CD4-positive, alpha-beta T cell treated with Interleukin-17A for 1 hour (primary cell): ENCODE measurements at places on chromosomes 11 and 22.

DNA sequence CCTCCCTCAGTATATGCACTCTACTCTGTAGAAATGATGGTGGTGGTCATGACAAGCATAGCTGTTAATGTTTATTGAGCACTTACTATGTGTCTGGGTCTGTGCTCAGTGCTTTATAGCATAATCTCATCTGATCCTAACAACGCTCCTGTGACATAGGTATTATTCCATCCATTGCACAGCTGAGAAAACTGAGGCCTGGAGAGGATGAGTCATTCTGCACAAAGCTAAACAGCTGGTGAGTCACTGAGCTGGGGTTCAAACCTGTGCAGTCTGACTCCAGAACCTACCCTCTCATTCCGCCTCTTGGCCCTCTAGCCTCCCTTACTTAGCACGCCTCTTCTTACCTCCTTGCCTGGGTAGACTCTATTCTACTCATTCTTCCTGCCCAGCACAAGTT lies 41.7 kb downstream of the PRDM11 start:
- no peak for DNase-seq

DNA sequence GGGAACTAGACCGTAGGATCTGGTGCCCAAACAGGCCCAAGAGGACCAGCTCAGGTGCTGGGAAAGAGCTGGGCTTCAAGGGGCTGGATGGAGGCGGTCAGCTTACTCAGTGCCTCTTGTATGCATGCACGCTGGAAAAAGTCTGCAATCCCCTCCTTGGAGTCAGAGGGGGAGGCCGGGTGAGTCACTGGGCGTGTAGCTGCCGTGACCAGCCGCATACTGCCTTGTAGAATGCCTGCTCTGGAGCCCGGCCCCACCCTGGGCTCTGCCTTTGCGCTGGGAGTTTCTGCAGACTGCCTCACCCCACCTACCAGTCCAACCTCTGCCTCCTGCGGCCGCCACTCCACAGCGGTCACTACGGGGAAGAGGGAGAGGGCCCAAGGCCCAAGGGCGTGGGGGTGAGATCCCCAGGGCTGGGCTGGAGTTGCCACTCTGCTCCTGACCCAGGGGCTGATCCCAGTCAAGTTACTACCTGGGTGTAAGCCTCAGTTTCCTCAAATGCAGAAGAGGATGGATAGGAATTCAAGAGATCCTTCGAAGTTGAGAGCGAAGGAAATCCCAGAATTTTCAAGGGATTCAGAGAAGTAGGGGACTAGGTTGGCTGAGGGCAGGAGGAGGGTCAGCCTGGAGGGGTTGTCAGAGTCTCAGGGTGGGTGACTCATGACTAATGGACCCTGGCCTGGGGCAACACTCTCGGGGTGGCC lies 4.2 kb downstream of the MRGPRF start:
- no peak for DNase-seq

DNA sequence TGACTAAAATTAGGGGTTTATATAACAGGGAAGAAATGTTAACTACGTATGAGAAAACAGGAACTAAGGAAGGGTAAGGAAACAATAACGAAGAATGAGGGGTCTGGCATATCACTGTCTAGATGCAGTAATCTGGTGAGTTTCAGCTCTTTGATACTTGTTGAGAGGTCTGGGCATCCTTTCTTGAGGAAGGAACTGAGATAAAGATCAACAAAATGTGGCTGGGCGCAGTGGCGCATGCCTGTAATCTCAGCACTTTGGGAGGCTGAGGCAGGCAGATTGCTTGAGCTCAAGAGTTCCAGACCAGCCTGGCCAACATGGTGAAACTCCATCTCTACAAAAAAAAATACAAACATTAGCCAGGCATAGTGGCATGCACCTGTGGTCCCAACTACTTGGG lies 2.7 kb downstream of the DCDC1 start:
- peak; percentile 56 for DNase-seq

GRCh38 chr11:45653277-45653676 lies 12.1 kb downstream of the CHST1 start:
- no peak for DNase-seq

DNA sequence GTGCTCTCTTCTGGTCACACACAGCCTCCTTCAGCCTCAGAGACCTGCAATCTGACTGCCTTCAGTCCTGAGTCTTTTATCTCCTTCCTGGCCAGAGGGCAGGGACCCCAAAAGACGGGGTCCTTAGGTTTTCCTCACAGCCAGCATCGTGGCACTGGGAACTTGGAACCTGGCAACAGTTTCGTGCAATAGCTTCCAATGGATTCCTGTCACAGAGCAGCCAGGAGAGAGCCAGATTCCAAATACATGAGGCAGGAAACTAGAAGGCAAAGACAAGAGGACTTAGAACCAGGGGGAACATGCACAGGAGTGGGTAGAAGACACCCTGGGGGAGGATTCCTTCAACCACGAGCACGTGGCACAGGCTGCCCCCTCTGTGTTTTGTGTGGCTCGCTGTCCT lies 48.6 kb downstream of the C11orf91 start:
- DNase-seq: no peak

DNA sequence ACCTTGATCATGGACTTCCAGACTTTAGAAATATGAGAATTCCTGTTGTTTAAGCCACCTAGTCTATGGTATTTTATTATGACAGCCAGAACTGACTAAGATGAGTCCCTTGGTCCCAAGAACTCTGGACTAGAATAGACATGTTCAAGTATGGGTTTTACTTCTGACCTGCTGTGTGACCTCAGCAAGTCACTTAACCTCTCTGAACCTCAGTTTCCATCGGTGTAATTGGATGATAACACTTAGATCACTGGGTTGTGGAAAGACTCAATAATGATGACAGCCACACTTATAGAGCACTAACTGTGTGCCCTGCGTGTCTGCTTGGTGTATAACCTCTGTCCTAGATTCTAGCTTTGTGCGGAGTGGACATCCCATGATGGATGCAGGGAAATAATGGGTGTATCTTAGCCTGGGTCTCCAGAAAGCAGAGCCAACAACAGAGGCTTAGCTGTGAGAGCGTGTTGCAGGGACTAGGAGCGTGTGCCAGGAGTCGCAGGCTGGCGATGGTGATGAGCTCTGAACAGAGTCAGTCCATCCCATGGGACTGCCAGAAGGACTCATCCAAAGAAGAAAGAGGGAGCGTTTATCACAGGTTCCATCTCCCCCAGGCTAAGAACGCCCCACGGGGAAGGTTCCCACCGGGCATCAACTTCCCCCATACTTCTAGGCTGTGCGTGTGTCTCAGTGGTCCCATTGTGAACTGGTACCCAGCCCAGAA lies 93.2 kb upstream of the TP53I11 start:
- DNase-seq: no peak

DNA sequence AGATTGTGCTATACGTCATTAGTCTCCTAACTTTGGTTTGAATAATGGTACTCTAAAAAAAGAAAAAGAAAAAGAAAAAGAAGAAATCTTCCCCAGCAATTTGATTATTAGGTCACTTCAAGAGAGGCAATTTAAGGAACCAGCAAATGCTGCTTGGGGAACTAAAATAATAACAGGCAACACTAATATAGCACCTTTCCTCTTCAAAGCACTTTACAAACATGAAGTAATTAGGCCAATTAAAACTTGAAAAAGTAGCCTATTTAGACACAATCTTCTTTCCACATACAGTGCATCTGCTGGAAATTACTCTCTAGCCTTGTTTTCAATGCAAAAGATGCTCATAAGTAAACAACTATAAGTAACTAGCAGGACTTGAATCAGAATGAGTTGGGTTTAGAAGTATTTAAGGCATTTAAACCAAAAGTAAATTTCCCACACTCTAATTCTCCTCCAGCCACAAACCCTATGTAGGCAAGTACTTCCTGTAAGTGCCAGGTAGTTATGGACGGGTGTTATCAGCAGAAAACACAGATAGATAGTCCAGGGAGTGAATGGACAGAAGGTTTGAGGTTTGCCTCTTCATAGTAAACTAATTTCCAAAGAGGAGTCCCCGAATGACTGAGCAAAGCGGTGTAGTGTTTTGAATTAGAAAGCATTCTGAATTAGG lies 44.5 kb downstream of the LRRC4C start:
- DNase-seq: no peak

- DNase-seq: no peak
These were observed 13.5 kb downstream of the CCDC90B start for GRCh38 chr11:83272627-83273026.

DNA sequence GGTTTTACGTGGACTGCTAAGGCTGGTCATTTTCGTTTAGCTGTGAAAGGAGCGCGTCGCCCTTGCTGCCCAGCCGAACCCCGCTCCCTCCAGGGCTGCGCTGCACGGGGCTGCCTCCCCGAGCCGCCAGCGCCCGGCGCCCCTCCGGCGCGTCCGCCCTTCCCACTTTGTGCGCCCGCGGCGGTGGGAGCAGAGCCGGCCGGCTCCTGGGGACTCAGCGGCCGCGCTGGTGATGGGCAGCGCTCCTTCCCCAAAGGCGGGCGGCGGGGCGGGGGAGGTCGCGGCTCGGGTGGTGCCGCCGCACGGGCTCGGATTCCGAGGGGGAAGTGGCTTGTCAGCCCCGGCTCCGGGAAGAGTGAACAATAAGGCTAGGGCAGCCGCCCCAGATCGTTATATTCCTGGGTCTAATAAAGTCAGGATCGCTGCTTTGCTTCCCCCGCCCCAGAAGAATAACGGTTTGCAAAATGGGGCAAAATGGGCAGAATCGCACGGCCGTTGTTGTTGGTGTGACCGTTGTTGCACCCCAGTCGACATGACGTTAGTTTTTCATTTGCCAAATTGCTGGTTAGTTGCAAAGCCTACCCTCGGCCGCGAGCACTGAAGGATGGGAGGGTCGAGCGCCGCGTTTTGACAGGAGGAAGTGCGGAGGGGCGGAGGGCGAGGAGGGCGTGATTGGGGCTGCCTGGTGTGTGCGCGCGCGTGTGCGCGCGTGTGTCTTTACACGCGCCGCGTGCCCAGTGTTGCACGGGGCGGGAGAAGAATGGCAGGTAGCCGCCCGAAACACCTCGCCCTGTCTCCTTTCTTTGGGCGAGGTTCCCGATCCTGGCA lies 745 bp downstream of the NCAM1 start:
- no peak for DNase-seq

GRCh38 chr11:111412293-111412692 lies 33.2 kb upstream of the POU2AF1 start:
- DNase-seq: no peak

DNA sequence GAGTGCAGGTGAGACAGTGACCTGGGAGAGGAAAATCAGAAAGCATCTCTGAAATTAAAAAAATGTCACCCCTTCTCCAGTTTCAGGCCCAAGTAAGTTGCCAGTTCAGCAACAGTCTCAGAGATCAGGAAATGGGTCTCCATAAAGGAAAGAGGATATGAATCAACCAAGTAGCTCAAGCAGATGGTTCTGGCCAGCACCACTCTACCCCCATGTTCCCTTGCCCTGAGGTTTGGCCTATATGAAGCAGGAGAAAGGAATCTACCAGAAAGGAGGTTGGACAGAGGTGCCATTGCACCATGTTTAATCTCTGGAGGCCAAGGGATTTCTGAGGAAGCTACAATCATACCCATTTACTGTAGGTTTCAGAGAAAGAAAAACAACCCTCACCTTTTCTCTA lies 7.7 kb downstream of the FZD4 start:
- no peak for DNase-seq

- no peak for DNase-seq
These were observed 553 bp upstream of the TCIRG1 start for GRCh38 chr11:68038226-68038717.

- DNase-seq: peak; percentile 18
These were observed 1.4 kb downstream of the HPS4 start for GRCh38 chr22:26482161-26482560.

GRCh38 chr11:68266121-68266891 lies 5.5 kb downstream of the C11orf24 start:
- DNase-seq: no peak

DNA sequence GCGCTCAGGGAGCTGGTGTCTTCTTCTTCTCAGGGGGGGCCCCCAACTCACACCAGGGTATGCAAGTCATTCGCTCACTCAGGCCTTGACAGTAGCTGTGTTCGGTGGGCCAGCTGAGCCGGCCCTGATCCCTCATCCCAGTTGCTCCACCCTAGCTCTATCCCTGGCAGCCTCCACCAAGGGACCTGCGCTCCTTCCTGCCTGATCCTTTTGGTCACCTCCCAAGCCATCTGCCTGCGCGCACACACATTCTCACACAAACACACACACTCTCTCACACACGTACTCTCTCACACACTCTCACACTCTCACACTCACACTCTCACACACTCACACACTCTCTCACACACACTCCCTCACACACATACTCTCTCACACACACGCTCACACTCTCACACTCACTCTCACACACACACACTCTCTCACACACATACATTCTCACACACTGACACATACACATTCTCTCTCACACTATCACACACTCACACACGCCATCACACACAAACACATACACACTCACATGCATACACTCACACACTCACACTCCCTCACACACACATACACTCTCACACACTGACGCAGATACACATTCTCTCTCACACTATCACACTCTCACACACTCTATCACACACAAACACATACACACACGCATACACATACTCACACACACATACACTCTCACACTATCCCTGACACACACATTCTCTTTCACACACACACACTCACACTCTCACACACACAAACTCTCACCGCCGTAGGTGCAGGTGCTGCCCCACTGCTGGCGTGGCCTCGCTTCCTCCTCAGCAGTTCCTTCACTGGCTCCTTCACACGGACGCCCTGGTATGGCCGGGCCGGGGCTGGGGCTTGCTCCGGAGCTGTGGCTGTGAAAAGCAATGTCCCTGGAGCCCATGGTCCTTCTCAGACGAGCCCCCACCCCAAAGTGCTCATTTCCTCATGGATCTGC lies 20.8 kb downstream of the POU2AF1 start:
- no peak for DNase-seq

GRCh38 chr22:29636751-29637150 lies 33.3 kb downstream of the NF2 start:
- no peak for DNase-seq

DNA sequence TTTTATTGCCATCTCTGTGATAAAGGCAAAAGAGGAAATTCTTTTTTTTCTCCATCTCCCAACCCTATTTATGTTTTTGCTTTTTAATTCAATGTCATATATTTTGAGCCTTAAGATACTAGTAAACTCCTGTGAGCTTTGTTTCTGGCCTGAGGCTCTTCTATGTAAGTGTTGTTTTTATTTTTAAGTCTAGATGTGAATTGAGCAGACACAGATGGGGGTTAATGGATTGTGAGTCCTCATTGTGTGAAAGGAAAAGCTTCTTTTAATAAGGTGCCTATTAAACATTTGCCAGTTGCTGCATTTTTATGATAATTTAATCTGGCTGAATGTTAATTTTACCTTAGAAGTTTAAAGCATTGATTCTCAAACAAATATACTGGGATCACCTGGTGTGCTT lies 2337.9 kb upstream of the RAG2 start:
- DNase-seq: no peak

GRCh38 chr11:35380603-35381002 lies 38.8 kb downstream of the SLC1A2 start:
- DNase-seq: no peak

GRCh38 chr11:43517518-43517917 lies 158.8 kb downstream of the TTC17 start:
- no peak for DNase-seq

DNA sequence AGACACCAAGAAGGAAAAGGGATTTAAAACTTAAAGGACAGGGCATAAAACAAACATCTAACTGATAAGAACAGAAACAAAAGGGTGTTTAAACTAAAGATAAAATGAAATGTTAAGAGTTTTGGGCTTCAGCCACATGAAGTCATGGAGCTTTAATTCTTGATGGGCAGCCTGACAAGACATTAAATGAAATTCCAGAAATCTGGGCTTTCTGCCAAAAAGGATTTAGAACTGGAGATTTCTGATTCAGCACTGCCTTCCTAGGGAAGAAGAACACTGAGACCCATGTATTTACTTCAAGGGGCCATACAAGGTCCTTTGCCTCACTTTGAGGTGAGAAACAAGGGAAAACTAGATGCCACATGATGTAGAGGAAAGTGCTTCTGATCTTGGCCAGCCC lies 355.9 kb upstream of the RAG2 start:
- no peak for DNase-seq
